ENCODE measurements at places on chromosomes 5 and 9.

DNA sequence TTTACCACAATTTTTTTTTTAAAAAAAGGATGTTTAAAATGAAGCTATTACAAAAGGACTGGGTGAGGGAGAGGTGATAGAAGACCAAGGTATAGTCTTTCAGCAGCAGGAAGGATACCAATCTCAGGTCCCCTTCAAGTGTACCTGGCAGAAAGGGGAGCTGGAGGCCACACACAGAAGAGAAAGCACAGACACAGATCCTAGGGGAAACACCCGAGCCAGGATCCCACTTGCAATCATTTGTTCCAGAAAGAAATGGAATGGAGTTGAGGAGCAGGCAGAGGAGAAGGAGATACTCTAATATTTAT, 5.6 kb downstream of the GNPDA1 start:
- no peak for DNase-seq

GRCh38 chr5:115369430-115370144, 73.1 kb upstream of the CCDC112 start:
- DNase-seq: no peak

DNA sequence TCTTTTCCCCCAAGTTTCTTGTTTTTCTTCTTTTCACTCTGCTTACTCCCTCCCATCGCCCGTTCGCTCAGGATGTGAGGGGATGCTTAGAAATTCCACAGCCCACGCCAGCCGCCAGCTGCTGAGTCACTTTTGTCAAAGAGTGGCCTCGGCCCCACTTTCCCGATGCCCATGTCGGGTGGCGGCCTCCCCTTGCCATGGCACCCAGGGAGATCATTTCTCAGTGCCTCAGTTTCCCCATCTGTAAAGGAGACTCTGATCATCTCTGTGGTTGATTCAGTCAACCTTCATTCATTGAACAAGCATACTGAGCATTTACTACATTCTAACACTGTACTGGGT, 353 bp upstream of the PDGFRB start:
- DNase-seq: no peak

GRCh38 chr5:78574731-78575161, 73.8 kb downstream of the LHFPL2 start:
- DNase-seq: no peak

DNA sequence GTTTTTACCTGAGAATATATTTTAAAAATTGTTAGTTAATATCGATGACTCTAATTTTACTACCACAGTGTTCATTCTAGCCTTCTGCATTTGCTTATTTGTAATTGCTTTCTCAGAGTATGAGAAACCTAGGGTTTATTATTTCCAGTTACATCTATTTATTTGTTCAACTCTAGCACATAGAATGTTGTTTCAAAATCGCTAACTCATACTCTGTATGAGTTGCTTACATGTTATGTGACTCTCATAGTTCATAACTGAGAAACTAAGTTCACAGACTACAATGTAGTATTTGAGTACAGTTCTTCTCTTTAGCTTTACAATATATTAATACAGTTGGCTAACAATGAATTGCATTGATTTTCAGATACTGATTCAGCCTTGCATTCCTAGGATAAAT, 103.2 kb downstream of the MACROH2A1 start:
- DNase-seq: no peak

DNA sequence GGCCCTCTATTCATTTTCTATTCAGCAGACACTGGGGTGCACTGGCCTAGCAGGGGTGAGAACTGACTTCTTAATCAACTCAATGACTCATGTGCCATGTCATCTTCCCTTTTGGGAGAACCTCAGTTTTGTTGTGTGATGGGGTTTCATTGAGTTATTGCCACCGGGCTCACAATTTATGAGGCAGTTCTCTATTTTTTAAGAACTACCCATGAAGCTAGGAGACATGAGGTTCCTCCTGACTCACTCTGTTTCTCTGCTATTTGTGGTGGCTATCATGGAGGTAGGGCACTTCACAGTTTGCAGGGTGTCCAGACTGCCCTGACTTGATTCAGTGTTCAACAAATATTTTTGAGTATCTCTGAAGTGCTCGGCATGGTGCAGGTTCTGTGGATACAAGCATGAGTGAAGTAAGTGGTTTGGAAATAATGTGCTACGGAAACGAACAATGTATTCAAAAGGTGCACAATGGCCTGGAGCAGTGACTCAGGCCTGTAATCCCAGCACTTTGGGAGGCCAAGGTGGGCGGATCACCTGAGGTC, 39.3 kb downstream of the SPARC start:
- DNase-seq: no peak

DNA sequence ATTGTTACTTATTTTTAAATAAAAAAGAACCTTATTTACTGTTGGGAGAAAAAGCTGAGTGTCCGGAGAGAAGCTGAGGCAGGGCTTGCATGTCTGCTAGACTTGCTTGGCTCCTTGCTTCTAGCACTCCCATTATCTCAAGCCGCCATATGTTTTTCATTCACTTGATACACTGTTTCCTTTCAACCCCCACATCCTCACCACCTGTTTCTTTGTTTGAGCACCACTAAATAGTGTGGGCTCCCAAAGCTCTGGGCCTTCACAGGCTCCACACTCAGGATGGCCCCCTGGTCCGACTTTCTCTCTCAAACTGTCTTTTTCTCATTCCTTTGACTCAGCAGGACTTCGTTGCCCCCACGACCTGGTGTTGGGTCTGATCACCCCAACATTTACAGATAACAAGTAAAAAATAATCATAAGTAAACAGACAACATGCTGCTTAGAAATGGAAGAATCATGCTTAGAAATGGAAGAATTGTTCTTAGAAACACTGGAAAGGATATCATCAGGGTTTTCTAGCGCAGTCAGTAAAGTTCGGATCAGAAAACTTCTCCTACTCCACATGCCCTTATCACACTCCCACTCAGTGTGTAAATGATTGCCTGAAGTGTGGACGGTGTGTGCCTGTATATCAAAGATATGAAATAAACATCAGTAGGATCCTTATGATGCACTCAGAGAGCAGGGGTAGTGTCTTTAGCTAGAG, 58.5 kb downstream of the APTX start:
- no peak for DNase-seq

GRCh38 chr9:95822583-95823431, 52.7 kb upstream of the ERCC6L2 start:
- DNase-seq: no peak

- no peak for DNase-seq
Measured at GRCh38 chr9:99385814-99386279, 163.8 kb downstream of the SEC61B start.

GRCh38 chr5:176744584-176744965, 65.8 kb upstream of the UNC5A start:
- DNase-seq: no peak

GRCh38 chr5:115363879-115364278, 67.4 kb upstream of the CCDC112 start:
- DNase-seq: no peak

- DNase-seq: no peak
Measured at GRCh38 chr5:131766689-131767088, 30.1 kb downstream of the FNIP1 start.

GRCh38 chr9:107394264-107394663, 95.3 kb downstream of the KLF4 start:
- no peak for DNase-seq

DNA sequence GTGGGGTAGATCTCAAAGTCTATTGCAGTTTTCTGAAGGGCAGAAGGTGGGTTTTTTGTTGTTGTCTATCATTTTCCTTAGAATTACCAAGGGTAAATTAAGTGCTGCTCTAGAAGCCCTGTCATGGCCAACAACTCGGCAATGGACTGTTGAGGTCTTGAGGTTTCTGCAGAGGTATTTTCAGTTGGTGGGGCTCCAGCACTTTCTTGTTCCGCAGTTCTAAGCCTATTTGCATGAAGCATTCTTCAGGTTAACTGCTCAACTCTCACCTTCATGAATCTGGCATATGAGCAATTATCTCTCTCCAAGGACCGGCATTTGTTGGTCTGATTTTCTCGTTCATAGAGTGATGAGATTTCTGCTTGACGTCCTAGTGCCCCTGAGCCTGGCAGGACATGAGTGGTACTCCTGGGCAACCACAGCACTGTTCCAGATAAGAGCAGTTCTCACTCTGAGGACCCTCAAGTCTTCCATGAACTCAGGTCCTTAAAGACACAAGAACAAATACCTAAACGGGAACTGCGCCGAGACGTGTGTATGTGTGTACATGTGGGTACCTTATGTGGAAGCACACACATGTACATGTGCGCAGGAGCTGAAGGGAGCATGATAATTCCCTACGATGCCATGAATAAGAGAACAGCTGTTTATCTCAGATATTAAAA, 544.5 kb downstream of the CSNK1G3 start:
- DNase-seq: no peak

DNA sequence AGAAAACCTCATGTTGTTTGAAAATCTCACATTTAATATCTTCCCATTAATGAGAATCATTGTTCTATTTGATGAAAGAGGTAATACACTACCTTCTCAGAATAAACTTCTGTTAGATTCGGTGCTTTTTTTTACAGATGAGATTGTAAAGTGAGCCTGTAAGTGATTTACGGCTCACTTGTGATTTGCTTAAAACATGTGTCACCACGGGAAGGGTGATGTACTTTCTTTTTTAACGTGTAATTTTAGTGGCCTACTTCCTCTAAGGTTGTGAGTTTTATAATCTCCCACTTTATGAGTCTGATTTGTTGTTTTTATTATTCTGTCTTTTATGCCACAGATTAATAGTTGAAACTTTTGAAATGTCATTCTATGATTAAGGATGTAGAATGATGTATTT, 15.9 kb downstream of the ANXA1 start:
- DNase-seq: no peak

GRCh38 chr5:127012916-127013315, 17.4 kb downstream of the MARCHF3 start:
- DNase-seq: no peak

DNA sequence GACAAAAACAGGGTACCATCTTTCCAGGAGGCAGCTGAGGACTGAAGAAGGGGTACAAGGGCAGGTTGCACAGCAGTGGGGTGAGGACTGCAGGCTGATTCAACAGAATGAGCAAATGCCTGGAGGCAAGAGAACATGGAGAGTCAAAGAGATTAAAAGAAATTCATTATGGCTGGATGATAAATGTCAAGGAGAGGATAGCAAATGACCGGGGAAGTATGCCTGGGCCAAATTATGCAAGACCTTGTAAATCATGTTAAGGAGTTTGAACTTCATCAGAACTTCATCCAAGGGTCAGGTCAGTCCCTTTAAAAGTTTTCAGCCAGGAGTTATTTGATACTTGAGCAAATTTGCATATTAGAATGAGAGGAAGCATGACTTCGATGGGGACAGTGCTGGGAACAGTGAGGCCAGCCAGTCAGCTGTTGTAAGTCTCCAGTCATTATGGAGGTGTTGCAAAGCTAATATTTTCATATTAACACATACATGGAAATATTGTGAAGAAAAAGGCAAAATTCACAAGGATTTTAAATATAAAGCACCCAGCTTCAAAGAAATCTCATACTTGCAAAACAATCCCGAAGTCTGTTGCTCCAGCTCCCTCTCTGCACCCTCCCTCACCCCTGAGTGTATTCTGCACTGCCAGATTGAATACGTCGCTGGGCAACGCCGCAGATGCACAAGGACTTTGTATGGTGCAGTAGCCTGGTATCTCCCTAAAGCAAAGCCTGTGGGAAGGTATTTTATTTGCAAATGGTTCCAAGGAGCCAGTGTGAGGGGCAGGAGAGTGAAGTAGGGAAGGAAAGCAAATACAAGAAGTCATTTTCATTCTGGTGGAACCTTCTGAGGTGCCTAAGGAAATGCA, 509.8 kb upstream of the TLE4 start:
- DNase-seq: no peak

DNA sequence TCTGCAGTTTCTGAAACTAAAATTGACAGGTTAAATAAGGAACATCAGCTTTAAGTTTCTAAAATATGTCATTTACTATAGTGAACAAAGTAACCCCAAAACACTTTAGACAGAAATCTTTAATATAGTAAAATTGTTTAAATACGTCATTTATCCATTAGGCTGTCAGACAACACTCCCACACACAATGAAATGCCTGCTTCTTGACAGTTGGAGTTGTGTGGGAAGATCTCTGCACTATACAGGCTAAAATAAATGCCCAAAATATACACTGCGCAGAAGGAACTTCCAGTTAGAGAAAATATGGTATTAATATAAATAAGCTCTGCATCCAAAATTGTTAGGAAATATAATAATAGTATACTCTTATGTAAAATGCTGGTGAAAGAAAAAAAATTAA, 794.4 kb downstream of the CDH18 start:
- DNase-seq: no peak

- no peak for DNase-seq
Measured at GRCh38 chr5:5351288-5351979, 71.0 kb upstream of the ICE1 start.

GRCh38 chr9:108994695-108995094, 18.6 kb downstream of the CTNNAL1 start:
- no peak for DNase-seq

GRCh38 chr9:123375469-123376132, 19.6 kb downstream of the CRB2 start:
- DNase-seq: no peak

DNA sequence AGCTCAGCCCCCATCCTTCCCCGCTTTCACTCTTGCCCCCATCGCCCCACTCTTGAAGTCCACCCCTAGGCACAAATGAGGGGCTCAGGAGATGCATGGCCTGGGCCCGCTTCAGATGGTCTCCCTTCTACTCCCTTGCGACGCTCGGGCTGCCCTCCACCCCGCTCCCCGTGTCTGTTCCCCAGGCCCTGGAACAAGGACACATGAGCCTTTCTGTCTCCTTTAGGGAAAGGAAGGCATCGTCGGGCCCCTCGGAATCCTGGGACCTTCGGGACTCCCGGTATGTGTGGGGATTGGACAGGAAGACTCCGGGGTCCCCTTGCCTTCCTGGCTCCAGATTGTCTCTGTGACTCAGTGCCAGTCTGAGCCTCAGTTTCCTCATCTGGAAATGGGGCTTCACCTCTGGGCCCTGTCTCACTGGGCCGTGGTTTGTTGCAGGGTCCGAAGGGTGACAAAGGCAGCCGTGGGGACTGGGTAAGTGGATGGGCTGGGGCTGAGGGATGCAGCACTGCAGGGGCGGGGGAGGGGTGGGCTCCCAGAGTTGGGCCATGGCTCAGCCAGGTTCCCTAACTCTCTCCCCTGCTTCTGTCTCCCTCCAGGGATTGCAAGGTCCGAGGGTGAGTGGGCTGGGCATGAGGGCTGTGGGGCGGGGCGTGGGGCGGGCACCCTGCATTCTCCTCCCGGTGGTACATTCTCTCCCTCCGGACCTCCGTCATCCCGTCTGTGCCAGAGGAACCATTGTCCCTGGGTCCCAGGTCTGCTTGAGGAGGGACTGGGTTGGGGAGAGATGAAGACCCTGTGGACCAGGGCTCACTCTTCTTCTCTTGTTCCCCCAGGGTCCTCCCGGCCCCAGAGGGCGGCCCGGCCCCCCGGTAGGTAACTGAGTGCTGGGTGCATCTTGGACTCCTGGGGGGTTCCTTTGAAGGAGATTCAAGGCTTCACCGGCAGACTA, 21.8 kb upstream of the ORM1 start:
- no peak for DNase-seq

DNA sequence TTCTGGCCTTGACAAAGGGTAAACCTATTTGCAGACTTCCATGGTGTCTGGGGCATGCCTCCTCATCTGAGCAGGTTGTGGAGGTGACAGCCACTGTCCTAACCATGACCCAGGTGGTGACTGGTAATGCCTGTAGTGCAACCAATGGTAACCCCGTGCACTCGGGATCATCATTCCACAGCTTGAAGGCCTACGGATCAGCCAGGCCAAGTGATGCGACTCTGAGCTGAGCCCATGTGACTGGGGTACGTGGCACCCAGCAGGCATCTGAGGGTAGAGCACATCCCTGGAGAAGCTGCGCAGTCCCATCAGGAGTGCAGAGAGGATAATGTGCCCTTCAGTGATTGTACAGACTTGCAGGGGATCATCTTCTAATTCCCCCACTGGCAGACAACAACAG, 35.0 kb downstream of the DROSHA start:
- no peak for DNase-seq

GRCh38 chr5:142320851-142321560, 3.8 kb downstream of the SPRY4 start:
- DNase-seq: no peak

Data from stimulated activated CD4-positive, alpha-beta T cell treated with anti-CD3 and anti-CD28 coated beads, TNF-alpha, amount 100 ng/mL, for 4 hours (primary cell).